Stimulated activated effector memory CD8-positive, alpha-beta T cell treated with anti-CD3 and anti-CD28 coated beads, Interleukin-12 subunit alpha, Interleukin-12 subunit beta, amount 100 ng/mL, for 72 hours (primary cell): ENCODE measurements at places on chromosomes 3 and 15.

DNA sequence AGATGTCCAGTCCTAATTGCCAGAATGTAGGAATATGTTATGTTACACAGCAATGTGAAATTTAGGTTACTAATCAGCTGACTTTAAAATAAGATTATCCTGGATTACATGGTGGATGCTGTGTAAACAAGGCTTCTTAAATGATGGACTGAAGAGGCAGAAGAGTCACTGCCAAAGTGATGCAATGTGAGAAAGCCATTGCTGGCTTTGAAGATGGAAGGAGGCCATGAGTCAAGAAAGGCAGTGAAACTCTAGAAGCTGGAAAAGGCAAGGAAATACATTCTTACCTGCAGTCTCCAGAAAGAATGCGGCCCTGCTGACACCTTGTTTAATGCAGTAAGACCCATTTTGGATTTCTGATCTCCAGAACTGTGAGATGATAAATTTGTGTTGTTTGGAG is 179.1 kb upstream of the ZPLD1 start:
- no peak for DNase-seq

- DNase-seq, result no peak
These were observed 30.4 kb downstream of the GABRR3 start for GRCh38 chr3:98004721-98005120.

GRCh38 chr15:89389841-89390603 is 55.4 kb upstream of the POLG start:
- no peak for DNase-seq

DNA sequence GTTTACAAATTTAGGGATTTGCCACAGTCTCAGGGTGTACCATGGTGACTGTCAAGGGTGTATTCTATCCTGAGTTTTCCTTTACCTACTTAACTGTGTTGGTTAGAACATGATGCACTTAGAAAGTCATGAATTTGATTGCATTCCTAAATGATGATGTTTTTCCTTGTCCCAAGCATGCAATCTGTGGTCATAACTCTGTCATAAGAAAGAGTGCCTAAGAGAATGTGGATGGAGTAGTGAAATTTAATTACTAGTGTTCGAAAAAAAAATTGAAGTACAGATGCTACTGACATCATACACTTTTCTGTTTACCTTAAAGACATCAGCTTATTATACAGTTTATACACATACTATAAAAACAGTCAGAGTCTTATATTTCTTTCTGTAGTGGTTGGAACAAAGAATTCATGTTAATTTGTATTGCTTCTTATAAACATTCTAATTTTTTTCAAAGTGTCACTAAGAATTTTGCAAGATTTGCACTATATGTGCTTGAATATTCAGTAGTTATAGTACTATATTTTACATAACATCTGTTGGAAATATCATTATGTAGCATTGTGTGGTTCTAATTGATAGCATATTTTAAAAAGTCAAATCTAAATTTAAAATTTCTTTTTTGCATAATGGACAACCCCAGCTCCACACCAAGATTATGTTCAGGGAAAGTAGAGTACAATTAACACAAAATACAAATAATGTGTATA is 231.3 kb upstream of the KCNMB2 start:
- no peak for DNase-seq

GRCh38 chr3:88113311-88114162 is 36.2 kb upstream of the C3orf38 start:
- peak; percentile 36 for DNase-seq

GRCh38 chr3:90015688-90016356 is 908.4 kb downstream of the EPHA3 start:
- DNase-seq, result no peak

DNA sequence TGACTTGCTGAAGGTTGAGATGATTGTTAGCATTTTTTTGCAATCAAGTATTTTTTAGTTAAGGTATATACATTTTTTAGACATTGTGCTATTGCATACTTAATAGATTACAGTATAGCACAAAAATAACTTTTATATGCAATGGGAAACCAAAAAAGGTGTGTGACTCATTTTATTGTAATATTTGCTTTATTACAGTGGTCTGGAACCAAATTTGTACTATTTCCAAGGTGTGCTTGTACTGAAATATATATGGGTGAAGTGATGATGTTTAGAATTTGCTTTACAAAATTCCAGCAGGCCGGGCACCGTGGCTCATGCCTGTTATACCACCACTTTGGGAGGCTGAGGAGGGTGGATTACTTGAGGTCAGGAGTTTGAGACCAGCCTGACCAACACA is 29.1 kb upstream of the TBC1D23 start:
- DNase-seq, result no peak

- DNase-seq, result no peak
These were observed 289.3 kb downstream of the EPHB1 start for GRCh38 chr3:135084405-135084804.

GRCh38 chr3:151319628-151320027 is 3.0 kb upstream of the GPR87 start:
- DNase-seq, result no peak

GRCh38 chr15:39252134-39252470 is 328.8 kb upstream of the THBS1 start:
- DNase-seq, result no peak

GRCh38 chr3:30475038-30475808 is 131.2 kb upstream of the TGFBR2 start:
- no peak for DNase-seq

GRCh38 chr3:188294823-188295487 is 141.0 kb downstream of the LPP start:
- no peak for DNase-seq

DNA sequence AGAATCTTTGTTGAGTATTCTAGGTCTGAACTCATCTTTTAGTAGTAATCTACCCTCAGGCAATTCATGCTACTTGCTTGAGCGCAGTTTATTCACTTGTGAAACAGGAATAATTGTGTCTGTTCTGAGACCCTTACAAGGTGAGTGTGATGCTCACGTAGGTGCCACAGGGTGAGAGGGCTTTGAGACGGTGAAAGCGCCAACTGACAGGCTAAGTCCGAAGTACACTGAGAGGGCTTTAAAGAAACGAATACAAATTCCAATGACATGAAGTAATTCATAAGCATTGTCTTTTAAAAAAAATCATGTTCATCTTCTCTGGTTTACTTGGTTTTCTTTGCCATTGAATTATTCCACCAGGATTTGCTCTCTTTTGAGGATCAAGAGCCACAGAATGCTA is 393.7 kb upstream of the RGMA start:
- no peak for DNase-seq
